Mucosa of gallbladder (tissue), 1 donor: ENCODE measurements at places on chromosomes 1 and 21. TPM values are rescaled to one million over a fixed set of nuclear protein-coding genes. Genes with fewer than 3 reads are reported as not detected.

PGLYRP3 gene
- not detected for total RNA-seq

OR2L8 gene
- not detected for total RNA-seq

CCDC17 gene
- 2.8 TPM for total RNA-seq

KLHL20 gene
- total RNA-seq: 19.6 TPM

IL24 gene
- total RNA-seq: not detected

PYHIN1 gene
- 3.2 TPM for total RNA-seq

ZFYVE9 gene
- 22.6 TPM for total RNA-seq

GRCh38 chr1:176745945-176746344 is 283.0 kb downstream of the PAPPA2 start:
- DNase-seq: no peak

GRCh38 chr21:44618504-44618903 is 6.6 kb downstream of the KRTAP10-8 start:
- DNase-seq: peak; percentile 39

DNA sequence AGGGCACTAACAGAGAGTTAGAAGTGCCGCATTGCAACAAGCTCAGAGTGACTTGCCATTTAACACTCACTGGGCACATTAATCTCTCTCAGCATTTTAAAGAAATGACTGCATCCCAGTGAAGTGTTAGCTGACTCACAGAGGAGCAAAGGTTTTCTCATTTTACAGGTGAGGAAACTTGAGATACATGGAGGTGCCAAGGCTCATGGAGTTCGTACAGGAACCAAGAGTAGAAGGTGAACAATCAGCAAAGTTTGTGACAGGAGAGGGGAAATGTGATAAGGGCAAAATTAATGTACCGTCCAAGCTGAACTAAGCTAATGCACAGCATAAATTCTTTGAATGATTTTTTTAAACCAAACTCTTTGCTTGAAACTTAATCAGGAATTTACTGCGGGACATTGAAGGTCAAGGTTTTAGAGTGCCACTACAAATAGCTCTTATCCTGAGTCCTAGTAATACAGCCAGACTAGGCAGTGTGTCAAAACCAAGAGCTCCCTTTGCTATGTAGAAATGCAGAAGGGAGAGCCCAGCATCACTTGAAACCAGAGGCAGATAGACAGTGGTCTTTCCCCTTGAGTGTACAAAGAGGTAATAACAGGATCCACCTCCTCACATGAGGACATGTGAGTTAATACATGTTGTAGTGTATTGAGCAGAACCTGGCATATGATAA is 22.4 kb upstream of the NTPCR start:
- DNase-seq: no peak

GRCh38 chr1:104238991-104239390 is 489.3 kb downstream of the AMY1C start:
- DNase-seq: no peak

- no peak for DNase-seq
Measured at GRCh38 chr21:44443291-44443890, 11.9 kb upstream of the LRRC3 start.

GRCh38 chr1:182925661-182926060 is 27.3 kb downstream of the SHCBP1L start:
- no peak for DNase-seq

DNA sequence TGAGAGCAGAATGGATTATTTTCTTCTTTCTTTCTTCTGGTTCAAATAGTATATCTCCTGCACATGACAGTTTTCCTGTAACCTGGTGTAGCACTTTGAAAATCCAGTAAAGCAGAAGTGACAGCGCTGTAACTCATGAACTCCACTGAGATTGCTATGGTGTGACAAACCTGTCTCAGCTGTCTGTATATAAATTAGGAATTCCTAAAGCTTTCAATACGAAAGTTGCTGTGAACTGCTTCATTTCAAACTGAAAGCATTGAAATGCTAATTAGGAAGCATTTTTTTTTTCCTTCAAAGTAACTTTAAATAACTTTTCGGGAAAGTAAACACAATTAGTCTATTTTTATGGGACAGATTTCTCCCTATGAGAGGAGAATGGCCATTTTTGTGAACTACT is 646.9 kb upstream of the ZP4 start:
- DNase-seq: no peak

DNA sequence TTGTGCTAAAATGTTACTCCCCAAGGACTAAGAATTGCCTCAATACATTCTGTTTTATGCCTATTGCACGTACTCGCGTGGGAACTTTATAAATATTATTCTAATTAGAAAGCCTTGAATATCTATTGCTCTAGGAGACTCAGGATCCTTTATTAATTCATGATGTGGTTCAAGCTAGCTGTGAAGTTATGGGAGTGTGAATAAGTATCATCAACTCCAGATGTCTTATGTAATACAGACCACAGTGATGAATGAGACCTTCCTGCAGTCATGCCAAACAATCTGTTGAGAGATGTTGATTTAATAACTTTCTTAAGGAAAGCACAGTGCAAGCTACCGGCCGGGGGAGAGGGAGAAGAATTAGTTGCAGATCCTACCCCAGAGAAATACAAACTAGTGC is 519.2 kb upstream of the ZP4 start:
- no peak for DNase-seq

DNA sequence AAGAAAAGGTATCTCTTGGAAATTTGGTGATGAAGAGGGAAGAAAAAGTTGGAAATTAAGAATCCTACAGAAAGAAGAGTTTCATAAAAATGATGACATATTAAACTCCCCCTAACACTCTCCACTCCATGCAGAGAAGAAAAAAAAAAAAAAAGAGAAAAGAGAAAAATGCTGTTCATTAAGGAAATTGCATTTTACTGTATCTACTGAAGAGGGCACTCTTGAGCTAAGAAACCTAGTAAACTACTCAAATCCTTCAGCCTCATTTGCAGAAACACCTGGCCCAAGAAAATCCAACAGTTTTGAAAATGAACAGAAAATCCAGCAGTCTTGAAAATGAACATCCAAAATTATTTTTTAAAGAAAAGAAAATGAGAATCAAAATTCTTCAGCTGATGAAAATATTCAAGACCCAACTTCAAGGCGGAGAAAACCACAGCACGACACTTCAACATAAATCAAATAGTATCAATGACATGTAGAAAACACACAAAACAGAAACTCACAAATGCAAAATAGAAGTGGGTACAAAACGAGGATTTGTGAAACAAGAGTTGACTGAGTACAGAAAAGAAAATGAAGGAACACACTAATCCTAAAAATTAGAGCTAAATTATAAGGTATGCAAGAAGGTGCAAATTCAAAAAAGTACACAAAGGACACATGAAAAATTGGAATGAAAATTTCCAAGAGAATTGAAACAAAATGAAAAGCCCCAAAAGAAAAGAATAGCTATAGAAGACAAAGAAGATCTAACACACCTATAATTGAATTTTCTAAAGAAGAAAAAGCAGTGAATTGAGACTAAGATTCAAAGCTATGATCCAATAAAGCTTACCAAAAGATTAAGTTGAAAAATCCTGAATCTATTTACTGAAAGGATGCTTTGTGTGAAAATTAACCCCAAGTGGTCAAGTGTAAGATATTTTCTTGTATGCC is 73.2 kb upstream of the DNAJC6 start:
- DNase-seq: no peak

- no peak for DNase-seq
Measured at GRCh38 chr1:178232949-178233348, 139.0 kb downstream of the RASAL2 start.

DNA sequence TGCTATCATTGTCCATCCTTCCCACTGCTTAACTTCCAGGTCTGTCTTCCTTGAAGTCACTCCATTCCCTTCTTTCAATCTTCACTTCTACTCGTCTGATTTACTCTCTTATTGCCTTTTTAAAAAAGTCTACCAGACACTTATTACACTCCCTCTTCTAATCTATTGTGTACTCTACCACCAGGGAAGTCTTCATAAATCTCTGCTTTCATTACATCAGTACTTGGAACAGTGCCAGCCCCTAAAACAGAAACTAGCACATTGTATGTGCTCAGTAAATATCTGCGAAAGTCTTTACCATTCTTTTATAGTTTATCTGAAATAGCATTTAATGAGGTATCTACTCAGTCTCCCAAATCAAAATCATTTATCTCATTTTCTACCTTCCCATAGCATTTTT is 236.4 kb downstream of the USH2A start:
- peak; percentile 25 for DNase-seq

DNA sequence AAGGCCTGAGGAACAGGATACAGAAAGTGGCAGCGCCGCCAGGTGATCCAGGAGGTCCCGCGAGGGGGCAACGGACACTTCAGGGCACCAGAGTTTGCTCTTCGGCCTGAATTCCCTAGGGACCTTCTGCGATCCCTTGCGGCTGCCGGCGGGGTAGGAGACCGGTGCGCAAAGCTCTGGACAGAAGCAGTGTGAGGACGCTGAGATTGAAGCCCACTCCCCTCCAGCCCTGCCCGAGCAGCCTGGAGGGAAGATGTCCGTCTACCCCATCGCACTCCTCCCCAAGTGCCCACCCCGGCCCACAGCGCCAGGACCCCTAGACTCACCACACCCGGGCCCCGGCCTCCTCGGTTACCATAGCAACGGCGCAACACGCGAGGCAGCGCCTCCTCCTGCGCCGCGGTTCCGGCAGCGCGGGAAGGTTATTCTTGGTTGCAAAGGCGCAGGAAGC is at the start of gene ANKRD45:
Gene ANKRD45 (minus strand): TSS at position 361 of the 451 bp plus-strand sequence. CDS start 10,433 bp downstream, outside the sequence.
- DNase-seq: no peak

DNA sequence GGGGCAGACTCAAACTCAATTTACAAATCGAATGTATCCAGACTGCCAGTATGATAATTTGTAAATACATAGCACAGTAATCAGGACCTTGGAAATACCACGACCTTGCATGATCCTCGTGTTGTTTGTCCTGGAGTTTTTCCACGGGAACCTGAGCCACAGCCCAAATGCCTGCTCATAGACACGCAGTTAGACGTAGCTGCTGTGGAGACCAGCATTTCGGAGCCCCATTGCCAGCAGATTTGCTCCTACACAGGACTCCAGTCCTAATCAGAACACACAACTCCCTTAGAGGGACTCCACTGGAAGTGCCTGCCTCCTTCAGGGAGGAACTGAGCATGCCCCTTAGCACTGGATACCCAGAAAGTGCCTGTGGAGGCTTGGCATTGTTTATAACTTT is 163.2 kb downstream of the GALNT2 start:
- DNase-seq: no peak

DNA sequence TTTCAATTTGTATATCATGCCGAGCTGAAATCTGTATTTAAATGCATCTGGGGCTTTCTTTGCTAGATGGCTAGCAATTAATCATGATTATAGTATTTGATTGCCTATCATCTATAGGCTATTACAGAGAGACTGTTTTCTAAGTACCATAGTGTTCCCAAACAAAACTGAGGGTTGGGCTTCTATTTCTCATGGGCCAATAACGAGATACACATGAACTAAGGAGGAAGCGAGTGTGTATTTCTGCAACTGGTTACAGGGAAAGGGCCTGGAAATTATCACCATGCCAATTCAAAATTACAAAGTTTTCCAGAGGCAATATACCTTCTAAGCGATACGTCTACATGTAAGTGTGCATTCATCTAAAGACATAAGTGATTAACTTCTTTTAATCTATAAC is 744.5 kb upstream of the BRINP3 start:
- DNase-seq: no peak

- DNase-seq: no peak
Measured at GRCh38 chr1:92924501-92924900, 36.8 kb downstream of the DIPK1A start.

- peak; percentile 54 for DNase-seq
Measured at GRCh38 chr1:223771814-223772770, 59.8 kb downstream of the CAPN2 start.

GRCh38 chr1:29355375-29355774 is 119.1 kb downstream of the PTPRU start:
- DNase-seq: no peak

DNA sequence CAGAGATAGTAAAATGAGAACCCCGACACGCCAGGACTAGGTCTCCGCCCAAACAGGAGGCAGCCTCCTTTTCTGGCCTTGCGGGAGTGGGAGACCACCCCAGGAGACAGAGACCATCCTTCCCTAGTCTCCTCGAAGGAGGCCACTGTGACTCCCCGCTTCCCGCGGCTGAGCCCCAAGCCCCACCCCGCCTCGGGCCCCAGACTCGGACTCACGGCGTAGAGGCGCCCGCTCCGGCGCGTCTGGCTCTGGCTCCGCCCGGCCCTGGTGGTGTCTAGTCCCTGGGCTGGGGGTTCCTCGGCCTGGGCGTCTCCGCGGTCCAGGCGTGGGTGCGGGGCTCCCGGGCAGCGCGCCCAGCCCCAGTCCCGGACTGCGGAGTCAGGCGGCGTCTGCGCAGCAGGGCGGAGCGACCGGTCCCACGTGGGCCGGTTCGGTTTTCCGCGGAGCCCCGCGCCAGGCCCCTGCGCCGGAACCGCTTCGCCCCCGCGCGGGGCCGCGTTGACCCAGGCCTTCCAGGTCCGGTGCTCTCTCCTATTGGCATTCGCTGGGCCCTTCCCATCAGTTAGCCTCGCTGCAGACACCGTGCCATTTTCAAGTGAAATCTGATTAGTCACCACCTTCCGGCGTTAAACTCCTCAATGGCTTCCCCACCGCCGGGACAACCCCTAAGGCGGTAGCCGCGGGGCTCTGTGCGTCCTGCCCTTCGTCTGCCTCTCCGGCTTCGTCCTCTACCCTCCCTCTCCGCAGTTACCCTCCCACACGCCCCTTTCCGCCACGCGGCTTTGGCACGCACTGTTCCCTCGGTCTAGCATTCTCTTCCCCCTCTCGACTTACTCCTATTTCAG is at the start of gene C1orf216:
Gene C1orf216 (minus strand): TSS at position 393 of the 845 bp plus-strand sequence. CDS start 2,563 bp downstream, outside the sequence.
- peak; percentile 61 for DNase-seq

DNA sequence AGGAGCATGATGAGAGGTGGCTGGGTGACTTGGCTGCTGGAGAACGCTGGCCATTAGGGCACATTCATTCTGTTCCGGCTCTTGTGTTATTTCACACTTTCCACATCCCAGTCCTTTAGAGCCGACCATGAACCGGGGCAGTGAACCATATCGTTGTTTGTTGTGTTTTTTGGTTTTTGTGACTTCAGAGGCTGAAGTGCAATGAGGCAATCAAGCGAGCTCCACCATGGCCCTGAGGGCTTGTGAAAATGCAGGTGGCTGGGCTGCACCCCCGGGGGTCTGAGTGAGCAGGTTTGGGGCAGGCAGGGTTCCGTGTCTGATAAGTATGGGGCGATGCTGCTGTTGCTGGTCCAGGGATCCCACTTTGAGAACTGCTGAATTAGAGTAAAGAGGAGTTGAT is 23.7 kb downstream of the ABCG1 start:
- no peak for DNase-seq

DNA sequence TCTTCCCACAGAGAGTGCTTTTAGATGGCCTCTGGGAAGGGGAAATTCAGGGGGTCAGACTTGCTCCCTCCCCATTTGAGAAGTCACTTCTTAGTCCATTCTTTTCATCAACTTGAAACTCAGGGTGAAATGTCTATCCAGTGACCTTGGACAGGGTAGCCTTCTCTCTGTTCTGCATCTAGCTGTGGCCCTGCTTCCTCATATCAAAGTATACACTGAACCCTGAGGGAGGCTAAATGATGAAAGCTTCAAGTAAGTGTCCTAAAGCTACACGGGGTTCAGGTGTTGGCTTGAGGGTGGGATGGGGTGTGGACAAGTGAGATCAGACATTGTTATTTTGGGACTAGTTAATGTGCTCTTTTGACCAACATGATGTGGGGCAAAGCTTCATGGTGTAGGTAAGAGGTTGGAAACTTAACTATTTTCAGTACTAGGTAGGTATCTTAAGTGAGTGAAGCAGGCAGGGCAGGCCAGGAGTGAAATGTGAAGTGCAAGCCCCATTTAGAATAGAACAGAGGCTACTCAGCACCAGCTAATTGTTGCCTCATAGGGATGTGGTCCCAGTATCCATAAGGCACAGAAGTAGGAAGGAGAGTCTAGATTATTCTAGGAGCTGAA is 41.0 kb downstream of the SLAMF6 start:
- no peak for DNase-seq
